ENCODE measurements at places on chromosomes 4 and X.

- no peak for DNase-seq
Observed at GRCh38 chr4:176838601-176839433, 46.1 kb upstream of the VEGFC start.

- no peak for DNase-seq
Observed at GRCh38 chrX:9267415-9267814, 197.4 kb upstream of the TBL1X start.

- no peak for DNase-seq
Observed at GRCh38 chrX:5876984-5877596, 351.6 kb downstream of the NLGN4X start.

DNA sequence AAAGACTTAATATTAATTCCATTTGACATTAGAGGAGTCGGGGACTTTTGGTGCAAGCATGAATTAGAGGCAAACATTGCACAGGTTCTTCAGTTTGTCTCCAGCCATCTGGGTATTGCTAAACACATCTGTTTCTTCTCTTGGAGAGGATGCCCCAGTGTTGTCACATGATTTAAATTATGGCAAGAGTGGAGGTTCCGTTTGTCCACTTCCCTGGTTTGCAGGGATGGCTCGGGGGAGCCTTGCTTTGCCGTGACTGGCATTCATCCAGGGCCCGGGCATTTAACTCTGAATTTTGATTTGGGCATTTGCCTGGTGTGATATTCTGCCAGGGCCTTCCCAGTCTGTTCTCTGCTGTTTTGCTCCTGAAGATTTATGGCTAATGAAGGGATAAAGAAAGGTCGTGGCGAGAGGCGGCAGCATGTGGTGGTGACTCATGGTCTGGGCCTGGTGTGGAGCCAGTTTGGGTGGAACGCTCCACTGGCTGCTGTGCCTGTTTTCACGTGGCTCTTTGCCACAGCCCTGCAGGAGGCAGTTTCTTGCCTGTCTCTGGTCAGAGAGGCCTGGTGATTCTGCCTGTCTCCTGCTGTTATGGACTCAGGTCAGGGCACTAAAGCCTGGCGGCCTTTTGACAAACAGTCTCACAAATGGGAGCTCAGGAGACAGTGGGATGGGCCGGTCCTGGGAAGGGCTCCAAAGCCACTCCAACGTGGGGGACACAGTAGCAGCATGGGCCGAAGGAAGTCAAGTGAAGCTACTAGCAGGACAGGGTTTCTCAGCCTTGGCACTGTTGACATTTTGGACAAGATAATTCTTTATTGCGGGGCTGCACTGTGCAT, 99.4 kb upstream of the PGRMC2 start:
- DNase-seq = peak; percentile 78

DNA sequence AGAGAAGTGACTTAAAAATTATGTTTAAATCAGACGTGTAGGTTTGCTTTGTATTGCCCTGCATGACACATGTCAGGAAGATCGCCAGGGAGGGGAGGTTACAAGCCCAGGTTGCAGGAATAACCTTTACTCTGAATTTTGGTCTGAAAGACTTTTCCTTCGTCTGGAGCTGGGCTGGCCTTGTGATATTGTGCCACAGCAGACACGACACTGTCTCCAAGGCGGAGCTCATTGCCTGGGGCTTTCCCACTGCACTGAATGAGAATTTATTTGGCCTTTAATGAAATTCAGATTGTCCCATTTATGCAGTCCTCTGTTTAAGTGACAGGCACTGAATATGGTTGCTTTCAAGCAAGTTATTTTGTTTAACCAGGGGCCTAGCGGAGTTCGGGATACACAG, 45.1 kb downstream of the RHOH start:
- DNase-seq = no peak

GRCh38 chrX:45771560-45772340, 571.1 kb upstream of the DIPK2B start:
- peak; percentile 50 for DNase-seq
